ENCODE measurements at places on chromosomes 12 and 14. TPM values are rescaled to one million over a fixed set of nuclear protein-coding genes. Genes with fewer than 3 reads are reported as not detected.

Gene SINHCAF
- total RNA-seq, result 231 TPM

Gene NYNRIN
- 0.34 TPM for total RNA-seq

Gene SLC4A8
- 1.6 TPM for total RNA-seq

Gene LGALS3
- 14.8 TPM for total RNA-seq

Gene MTA1
- total RNA-seq, result 170 TPM
